ENCODE measurements at places on chromosomes 7 and 10. TPM values are rescaled to one million over a fixed set of nuclear protein-coding genes. Genes with fewer than 3 reads are reported as not detected.

ITGB8 gene
- 0.07 TPM for total RNA-seq

LBX1 gene
- total RNA-seq = not detected

FAM237B gene
- total RNA-seq = not detected

CREM gene
- total RNA-seq = 23.2 TPM

BICC1 gene
- total RNA-seq = not detected

DNA sequence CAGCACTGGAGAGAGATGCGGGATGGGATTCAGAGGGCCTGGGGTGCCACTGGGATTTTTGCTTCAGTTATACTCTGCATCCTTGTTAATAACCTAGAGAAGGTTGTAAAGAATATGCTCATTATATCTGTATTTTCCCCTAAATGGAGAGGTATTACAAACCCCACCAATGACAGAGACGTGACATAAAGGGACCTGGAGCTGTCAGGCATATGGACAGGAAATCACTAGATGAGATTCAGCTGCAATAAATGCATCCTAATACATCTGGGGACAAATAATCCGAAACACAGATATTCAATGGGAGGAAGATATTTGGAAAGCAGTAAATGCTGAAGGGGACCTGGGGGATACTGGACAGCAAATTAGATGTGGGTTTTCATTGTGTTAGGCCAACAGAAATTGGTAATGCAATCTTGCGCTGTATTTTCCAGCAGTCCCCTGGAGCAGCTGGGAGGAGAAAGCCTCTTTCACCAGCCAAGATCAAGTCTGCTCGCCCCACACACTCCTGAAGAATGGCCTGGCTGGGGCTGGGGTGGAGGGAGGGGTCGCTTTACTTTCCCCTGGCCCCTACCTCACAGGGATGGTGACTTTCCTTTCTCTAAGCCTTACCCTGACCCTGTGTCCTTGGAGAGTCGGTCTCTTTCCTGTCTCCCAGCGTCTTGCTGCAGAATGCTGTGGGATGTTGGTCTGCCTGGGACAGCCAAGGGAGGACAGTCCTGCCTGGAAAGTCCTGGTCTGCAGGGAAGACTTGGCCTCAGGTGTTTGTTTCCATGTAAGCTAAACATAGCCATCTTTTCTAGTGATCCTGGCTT, 653.8 kb downstream of the LRMDA start:
- no peak for DNase-seq

DNAAF5 gene
- 22.6 TPM for total RNA-seq

DNA sequence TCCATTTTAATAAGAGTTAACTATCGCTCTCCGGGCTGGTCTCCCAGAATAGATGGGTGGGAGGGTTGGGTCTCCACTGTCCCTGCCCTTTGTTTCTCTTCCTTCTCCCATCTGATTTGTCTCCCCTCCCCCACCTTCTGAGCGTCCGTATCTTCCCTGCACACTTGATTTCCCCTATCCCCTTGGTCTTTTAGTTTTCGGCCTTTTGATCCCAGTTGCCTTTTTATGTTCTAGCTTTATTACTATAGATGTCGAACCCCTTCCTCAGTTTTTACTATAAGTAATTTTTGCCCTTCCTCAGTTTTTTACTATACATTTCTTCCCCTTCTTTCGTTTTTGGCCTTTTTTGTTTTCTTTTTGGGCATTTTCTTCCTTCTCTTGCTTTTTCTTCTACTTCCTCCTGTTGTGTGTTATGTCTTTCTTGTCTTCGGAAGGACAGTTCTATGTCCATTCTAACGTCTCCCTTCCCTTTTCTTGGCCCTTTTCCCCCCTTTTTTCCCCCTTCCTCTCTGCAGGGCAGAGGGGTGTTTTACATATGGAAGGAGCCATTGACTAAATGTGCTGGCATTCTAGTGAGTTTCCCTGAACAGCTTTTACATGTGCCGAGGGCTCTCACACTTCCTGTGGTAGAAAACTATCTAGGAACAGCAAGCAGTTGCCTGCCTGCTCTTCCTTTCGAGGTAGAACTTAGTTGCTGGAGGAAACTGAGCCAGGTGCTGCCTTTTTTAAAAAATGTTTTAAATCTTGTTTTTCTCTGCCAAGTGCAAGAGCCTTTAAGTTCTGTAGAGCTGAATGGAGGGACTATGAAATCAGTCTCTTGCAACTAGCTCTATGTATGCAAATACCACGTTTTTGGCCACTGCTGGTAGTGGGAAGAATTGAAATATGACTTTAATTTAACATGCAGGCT, 2.8 kb downstream of the TET1 start:
- peak; percentile 49 for DNase-seq

PLPP4 gene
- total RNA-seq = 6.7 TPM

GRCh38 chr7:72063330-72063729, 348.8 kb downstream of the CALN1 start:
- no peak for DNase-seq

DNA sequence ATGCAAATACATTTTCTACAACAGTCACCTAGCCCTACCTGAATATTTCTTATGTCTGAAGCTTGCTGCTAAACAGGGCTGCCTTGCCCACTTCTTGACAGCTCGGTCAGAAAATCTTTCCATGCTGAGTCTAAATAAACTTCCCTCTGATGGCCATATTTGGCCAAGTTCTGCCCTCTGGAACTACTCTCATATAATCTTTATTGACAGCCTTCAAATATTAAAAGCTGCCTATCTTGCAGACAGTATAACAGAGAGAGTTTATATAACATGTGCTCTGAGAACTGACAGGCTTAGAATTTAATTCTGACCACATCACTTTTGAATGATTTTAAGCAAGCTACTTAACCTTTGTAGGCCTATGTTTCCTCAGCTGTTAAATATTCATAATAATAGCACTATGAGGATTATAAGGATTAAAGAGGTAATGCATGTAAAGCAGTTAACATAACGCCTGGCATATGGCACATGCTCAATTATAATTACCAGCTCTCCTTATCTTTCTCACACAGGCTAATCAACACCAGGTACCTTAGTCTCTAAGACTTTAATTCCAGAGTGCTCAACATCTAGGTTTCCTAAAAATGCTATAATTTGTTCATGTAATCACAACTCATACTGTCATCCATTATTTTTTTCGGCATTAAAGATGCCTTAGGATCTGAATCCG, 334.1 kb downstream of the HPSE2 start:
- no peak for DNase-seq

DNA sequence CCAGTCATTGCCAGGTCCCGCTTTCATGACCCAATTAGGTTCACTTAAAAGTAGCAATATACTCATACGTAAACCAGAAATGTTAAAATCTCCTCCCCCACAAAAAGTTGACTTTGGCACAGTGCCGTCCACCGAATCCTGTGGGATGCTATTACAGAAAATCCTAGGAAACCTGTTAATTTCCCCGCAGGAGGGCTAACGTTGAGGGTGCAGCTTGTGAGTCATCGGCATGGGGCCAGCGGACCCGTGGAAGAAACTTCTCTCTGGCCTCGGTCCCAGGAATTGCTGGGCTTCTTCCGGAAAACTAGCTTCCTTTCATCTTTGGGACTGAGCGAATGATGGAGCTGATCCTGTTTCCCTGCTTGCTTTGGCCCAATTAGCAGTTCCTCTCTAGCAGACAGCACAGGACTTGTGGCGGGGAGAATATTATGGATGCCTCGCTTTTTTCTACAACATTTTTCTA, 13.5 kb downstream of the CRYGN start:
- DNase-seq = no peak

DNA sequence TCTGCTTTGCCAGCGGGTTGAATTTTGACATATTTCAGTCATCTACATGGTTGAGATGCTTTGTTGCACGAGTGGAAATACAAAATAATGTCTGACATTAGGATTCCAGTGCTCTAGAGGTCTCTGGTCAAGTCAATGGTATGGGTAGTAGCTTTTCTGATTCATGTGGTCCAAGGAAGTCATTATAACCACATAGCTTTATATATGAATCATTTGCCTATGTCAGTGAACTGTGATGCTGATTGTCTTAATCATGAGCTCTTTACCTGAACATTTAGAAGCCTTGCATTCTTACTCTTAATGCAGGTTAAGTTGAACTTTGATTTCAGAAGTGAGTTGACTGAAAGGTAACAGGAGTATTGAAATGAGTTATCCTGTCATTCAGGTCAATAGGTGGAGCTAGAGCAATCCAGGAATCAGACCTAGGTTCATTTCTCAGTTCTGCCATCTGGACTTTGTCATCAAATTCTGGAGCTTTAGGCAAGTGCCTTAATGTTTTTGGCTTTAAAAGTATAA, 3.3 kb downstream of the MAPK8 start:
- peak; percentile 44 for DNase-seq

DNA sequence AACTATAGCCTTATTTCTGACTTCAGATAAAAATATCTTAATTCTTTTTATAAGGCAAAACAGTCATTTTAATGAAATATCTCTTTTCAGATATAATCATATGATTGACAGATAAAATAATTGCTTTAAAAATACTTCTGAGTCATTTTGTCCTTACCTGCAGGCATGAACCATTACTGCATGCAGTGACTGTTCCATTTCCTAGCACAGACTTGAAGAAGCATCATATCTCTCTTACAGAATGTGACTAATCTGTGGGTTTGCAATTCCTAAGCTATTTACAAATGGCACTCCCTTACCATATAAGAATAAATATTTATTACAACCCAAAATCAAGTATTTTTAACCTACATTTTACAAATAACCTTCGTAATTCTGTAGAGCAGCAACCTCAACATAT, 120.7 kb downstream of the SRPK2 start:
- DNase-seq = peak; percentile 44

DNA sequence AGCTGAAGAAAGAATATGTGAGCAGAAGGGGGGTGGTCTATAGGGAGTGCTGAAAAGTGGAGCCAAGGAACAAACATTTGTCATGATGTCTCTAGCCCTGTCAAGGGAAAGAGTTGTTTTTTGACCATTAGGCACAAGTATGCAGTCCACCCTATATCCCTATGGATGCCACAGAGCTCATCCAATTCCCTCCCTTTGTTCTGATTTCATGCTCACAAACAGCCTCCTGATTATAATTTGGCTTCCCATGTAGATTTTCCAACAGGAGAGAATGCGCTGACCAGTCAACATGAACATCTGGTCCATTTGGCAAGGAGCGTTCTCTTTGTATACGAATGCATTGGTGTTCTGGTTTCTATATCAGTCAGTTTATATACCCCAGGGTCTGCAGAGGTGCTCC, 12.1 kb upstream of the CEP41 start:
- DNase-seq = no peak

- no peak for DNase-seq
Measured at GRCh38 chr7:48041653-48041970, 6.3 kb downstream of the C7orf57 start.

DNA sequence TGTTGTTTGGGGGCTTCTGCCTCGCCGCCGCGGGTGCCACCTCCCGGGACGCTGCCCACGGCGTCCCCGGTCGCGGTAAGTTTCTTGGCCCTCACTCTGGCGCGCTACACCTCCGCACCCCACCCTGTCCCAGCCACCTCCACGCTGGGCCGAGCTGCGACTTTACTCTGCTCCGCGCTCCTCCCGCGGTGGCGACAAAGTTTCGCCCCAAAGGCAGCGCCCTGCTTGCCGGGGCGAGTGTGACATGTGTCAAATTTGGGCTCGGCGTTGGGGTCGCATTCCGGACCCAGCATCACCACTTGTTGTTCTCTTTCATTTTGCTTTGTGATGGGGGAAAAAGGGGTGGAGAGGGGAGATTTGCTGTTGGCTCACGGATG, 167.7 kb upstream of the PPP1R3A start:
- no peak for DNase-seq

- DNase-seq = no peak
Measured at GRCh38 chr10:27744802-27745731, 552 bp downstream of the MKX start.

DNA sequence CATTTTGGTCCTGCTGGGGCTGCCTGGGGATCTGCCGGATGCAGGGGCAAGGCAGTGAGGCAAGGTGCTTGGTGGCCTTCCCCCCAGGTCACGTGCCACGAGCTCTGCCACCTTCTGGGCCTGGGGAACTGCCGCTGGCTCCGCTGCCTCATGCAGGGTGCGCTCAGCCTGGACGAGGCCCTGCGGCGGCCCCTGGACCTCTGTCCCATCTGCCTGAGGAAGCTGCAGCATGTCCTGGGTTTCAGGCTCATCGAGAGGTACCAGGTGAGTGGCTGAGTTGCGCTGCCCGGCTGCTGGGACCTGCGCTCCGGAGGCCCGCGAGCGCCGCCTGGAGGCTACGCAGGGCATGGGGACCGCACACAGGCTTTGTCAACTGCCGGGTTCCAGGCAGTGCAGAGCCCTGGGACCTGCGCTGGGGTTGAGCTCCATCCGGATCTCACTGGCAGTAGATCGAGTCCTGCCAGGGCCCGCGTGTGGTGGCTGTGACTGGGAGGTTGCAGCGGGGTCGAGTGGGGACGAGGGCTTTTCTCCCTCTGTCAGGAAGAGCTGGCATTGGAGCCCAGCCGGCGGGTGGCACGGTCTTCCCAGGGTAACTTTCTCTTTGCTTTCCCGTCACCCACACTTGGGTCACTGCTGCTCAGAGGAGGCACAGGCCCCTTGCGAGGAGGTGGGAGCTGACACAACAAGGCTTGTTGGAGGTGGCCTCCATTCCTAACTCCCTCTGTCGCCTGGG, 21.7 kb downstream of the AMZ1 start:
- peak; percentile 91 for DNase-seq

GRCh38 chr7:121755818-121756552, 117.0 kb upstream of the PTPRZ1 start:
- DNase-seq = no peak

DNA sequence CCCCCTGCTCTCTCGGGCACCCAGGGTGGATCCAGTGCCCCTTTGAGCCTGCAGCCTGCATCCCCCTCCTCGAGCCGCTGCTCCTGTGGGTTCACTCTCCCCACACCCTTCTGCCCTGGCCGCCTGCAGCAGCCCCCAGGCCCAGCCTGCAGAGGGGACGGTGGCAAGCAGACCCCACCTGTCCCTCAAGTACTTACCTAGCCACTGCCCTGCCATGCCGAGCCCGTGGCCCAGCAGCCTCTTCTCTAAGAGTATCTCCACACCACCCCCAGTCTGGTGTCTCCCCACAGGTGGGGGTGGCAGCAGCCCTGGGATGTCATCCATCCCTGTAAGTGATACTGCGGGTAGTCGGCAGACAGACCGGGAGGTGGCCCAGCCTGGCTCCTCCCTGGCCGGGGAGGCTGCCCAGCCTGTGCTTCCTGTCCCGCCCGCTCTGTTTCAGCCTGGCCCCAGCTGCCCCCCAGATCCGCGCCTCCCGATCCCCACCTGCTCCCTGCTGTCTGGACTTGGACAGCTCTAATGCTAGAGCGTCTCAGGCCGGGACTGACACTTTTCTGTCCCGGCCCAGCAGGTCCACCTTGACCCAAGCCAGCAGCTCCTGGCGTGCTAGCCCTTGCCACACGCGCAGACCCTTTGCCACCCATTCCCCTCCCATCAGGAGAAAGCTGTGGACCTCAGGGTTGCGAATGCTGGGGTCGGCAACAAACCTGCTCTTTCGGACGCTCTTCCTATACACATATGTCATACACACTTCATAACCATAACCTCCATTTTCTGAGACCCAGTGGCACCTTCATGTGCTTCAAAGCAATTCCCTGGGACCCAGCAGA, 25.0 kb downstream of the YKT6 start:
- no peak for DNase-seq
